ENCODE measurements at places on chromosomes 3 and 15.

DNA sequence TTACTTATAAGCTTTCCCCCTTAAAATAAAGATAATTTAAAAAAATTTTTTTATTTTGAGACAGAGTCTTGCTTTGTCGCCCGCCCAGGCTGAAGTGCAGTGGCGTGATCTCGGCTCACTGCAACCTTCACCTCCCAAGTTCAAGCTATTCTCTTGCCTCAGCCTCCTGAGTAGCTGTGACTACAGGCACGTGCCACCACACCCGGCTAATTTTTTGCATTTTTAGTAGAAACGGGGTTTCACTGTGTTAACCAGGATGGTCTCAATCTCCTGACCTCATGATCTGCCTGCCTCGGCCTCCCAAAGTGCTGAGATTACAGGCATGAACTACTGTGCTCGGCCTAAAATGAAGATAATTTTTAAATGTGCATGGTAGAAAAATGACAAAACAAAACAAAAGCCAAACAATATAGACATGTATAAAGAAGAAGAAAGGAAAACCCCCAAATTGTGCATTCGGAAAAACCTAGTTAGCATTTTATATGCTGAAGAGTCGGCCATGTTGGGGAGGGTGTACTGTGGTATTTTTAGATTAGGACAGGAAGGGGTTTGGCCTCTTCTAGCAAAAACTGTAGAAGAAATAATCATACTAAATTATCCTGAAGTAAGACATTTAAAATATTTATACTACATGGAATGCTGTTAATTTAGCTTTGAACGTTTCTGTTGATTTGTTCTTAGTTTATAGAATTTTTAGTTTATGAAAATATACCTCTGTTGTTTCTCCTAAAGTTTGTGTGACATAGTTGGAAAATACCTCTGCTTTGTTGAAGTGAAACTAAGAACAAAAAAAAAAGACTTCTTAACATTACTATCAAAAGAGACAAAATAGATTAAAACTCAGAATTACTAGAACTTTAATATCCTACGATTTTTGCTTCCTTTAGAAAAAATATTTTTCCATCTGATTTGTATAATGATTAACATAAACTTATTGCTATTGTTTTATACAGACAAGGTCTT lies 7.4 kb downstream of the APPL1 start:
- no peak for DNase-seq

- DNase-seq: no peak
Measured at GRCh38 chr3:112459750-112460149, 39.5 kb downstream of the BTLA start.

DNA sequence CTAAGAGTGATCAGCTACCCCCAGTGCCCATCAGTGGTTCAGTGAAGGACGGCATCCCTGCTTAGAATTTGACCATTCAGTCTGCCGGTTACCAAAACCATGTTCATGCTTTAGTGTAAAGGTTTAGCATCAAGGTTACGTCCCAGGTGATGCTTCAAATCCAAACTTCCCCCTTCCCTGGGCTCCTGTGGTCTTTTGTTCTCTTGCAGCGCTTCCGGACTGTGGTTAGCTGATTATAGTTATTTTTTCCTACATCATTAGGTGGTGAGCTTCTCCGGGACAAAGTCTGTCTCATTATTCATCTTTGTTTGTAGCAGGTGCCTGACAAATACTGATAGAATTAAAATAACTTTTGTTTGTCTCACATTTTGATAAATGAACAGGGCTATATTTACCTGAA lies 28.3 kb upstream of the MYZAP start:
- no peak for DNase-seq

- DNase-seq: no peak
Measured at GRCh38 chr15:73397461-73397860, 28.7 kb upstream of the HCN4 start.

DNA sequence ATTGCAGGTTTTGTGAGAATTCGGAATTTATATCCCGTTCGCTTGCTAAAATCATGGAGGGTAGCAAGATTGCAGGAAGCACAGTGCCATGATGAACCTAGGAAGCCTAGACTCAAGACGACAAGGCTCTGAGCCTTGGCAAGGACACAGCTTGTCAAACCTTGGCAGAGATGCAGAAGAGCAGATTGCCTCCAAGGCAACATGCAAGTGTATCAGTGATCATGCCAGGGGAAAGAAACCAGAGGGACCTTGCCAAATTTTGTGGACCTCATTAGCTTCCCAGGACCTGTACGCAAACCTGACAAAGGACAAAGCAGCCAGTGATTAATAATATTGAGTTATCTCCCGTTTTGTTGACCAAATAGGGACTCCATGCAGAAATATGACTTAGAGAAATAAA lies 159.7 kb downstream of the GOLIM4 start:
- DNase-seq: no peak

- peak; percentile 63 for DNase-seq
Measured at GRCh38 chr3:140863580-140864009, 78.0 kb upstream of the SLC25A36 start.

GRCh38 chr3:46127503-46127902 lies 80.6 kb downstream of the CCR1 start:
- peak; percentile 83 for DNase-seq

GRCh38 chr15:49075881-49076280 lies 29.6 kb upstream of the SECISBP2L start:
- no peak for DNase-seq

DNA sequence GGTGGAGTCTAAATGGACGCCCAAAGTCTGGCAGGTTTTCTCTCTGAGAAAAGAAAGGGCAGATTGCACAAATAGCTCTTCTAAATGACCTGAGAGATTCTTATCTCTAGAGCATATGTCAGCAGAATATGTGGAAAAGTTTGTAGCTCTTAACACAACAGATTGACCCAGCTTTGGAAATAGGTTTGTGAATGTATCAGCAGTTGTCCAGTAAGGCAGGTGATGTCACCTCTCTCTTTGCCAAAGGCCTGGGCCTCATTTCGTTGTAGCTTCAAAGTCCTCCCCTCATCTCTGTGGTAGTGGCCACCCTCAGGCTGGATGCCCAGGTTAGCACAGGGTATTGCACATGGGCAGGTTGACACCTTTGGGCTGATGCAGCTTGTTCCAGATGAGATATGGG lies 36.0 kb downstream of the PDIA5 start:
- no peak for DNase-seq

DNA sequence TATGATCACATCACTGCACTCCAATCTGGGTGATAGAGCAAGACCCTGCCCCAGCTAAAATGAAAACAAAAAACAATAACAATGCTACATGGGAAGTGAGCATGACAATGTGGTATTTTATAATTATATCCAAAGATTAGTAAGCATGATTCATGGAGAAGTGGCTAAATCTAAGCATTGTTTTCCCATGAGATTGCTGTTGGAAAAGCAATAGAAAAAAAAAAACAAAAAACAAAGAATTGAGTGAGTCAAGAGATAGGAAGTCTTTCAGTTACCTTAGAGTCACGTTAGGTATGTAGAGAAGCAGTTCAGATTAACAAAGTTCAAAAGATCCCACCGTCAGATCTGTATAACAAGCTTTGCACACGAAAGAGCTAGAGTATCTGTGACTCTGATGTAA lies 210.3 kb upstream of the CNTN6 start:
- peak; percentile 3 for DNase-seq

GRCh38 chr3:137097386-137097785 lies 139.6 kb downstream of the IL20RB start:
- no peak for DNase-seq

DNA sequence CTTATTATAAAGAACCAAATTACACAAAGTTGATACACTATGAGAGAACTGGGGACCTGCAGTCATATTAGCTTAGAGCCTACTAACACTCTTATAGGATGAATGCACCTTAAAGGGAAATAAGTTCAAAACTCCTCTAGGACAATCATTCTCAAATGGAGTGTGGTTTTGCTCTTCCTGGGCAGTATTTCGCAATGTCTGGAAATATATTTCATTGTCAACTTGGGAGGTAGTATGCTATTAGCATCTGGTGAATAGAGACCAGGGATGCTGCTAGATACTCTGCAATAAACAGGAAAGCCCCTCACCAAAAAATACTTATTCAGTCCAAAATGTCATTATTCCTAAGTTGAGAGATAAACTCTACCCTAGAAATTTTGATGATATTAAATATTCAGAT lies 451.4 kb upstream of the ARPP21 start:
- no peak for DNase-seq

- DNase-seq: peak; percentile 65
Measured at GRCh38 chr3:106711650-106712049, 665.6 kb upstream of the CCDC54 start.

DNA sequence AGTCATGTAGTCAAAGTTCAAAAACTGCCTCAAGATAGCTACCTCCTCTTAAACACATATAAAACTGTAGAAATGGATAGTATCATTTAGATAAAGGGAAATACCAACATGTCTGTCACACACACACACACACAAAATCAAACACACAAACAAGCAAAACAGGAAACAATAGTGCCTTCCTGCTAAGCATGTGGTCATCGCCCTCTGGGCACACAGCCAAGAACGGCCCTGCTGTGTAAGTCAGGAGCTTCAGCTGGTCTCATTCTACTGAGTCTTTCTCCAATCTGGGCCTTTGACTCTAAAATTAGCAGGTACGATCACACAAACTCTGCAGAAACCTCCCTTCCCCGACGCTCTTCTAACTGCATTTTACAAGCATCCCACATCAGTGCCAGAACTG lies 272.2 kb upstream of the CHRNA7 start:
- DNase-seq: peak; percentile 58

- no peak for DNase-seq
Measured at GRCh38 chr3:52026041-52026440, 30.3 kb downstream of the DUSP7 start.

GRCh38 chr3:89851974-89852621 lies 744.7 kb downstream of the EPHA3 start:
- DNase-seq: peak; percentile 1

- DNase-seq: peak; percentile 77
Measured at GRCh38 chr15:41827880-41828806, at the start of gene JMJD7. TSS of gene JMJD7 (plus strand) at chr15:41828092. CDS start at chr15:41828125, 33 bp downstream.

DNA sequence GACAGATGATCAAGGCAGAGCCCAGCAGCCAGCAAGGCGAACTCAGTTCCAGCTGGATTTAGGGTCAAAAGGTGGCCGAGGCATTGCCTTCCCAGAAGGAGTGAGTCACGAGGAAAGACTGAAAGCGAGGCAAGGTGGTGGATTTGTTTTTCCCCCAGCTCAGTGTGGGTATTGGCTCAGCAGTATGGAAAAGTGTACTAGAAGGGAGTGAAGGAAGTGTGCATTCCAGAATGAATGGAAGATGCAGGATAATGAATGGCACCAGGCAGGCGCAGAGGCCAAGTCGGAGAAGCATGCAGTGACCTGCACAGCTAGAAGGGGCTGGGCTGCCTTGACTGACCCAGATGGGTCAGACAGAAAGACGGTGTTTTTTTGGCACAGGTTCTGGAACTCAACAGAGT lies 46.3 kb downstream of the FOXP1 start:
- peak; percentile 98 for DNase-seq

GRCh38 chr3:66485291-66485968 lies 15.4 kb downstream of the LRIG1 start:
- peak; percentile 78 for DNase-seq

DNA sequence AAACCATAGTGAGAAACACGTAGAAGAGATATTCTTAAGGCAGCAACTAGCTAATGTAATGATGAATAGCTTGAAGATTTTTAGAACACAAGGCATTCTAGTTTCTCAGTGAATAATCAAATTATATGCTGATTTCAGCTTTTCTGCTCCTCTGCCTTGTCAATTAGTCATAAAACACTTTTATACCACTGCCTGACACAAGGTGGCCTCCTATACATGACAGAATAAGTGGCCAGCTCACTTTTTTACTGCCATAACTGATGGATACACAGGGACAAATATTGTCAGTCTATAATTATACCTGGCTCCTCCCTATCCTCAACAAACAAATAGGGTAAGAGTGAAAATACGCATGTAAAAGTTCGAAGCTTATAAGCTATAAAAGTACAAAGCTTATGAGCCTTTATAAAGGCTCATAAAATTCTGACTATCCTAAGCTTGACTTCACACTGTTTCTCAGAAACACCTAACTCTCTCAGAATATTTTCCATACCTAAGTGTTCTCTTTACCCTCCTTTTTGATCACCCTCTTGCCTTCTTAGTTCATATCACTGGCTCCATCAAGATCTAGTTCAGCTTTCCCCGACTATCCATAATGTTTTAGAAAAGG lies 81.6 kb downstream of the HERC1 start:
- DNase-seq: peak; percentile 69

DNA sequence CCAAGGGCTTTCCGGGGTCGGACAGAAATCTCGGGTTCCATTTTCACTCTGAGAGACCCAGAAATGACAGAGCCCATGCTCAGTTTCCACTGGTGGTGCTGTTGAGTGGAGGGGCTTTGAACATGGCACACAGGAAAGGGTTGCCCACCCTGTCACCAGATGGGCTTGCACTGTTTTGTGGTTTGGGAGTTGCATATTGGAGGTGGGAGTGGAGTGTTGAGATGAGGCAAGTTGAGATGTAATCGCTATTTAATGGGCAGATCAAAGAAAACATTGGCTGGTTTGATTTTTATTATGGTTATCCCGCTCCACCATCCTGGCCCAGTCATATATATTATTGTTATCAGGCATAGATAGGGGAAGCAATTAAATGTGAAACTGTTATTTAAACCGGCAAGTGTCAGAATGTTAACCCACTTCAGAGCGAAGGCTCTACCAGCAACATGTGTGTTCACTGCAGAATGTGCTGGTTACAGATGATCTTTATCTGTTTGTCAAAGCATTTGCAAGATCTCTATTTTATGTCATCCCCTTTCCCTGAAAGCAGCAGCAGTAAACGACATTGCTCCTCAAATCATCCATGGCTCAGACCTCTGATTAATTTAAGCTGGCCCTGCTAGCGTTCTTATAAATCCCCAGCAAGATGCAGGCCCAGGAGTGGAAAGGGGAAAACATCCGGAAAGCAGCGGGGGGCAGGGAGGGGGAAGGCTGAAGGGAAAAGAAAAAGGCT lies 58.3 kb upstream of the TSEN2 start:
- DNase-seq: no peak

DNA sequence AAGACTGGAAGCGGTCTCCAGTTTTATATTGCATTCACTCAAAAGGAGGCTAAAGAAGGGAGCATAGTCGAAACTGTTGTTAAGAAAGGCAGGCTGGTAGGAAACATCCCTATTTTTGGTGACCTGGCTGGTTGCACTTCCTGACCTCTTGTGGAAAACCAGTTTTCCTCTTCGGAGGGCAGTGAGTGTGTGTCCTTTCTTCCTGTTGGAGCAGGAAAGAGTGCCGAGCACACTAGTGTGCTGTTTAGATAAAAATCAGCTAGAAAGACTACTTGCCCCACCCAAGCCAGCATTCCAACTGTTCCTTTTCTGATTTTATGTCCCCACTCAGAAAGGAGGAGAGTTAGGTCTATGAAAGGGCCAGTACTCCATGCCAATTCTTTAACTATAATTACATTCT lies 65.1 kb upstream of the CCR4 start:
- DNase-seq: no peak

GRCh38 chr3:144912968-144913367 lies 941.3 kb downstream of the DIPK2A start:
- DNase-seq: no peak

GRCh38 chr15:69524296-69524695 lies 71.7 kb downstream of the RPLP1 start:
- DNase-seq: no peak
